ENCODE measurements at places on chromosomes 3 and 15.

- DNase-seq: no peak
Measured at GRCh38 chr15:77031376-77032050, 36.6 kb downstream of the PSTPIP1 start.

- DNase-seq: peak; percentile 50
Measured at GRCh38 chr3:106004137-106004681, 135.4 kb upstream of the CBLB start.

DNA sequence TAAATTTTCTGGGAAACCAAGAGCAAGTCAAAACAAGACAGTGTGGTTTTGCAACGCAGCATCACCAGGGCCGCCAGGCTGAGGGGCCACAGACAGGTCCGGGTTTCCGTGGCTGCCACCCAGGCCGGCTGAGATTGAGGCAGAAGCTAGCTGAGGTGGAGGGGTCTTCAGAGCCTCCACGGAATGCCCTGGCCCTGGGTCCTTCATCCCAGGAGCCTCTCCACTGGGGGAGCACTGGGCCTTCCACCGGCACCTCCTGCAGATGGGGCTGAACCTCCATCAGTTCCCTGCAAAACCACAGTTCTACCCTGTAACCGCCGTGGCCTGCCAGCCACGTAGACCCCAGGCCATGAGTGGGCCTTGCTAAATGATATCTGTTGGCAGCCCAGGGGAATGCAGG lies 152.7 kb downstream of the CHSY1 start:
- DNase-seq: no peak

GRCh38 chr3:178472941-178473340 lies 63.3 kb upstream of the KCNMB2 start:
- DNase-seq: no peak

DNA sequence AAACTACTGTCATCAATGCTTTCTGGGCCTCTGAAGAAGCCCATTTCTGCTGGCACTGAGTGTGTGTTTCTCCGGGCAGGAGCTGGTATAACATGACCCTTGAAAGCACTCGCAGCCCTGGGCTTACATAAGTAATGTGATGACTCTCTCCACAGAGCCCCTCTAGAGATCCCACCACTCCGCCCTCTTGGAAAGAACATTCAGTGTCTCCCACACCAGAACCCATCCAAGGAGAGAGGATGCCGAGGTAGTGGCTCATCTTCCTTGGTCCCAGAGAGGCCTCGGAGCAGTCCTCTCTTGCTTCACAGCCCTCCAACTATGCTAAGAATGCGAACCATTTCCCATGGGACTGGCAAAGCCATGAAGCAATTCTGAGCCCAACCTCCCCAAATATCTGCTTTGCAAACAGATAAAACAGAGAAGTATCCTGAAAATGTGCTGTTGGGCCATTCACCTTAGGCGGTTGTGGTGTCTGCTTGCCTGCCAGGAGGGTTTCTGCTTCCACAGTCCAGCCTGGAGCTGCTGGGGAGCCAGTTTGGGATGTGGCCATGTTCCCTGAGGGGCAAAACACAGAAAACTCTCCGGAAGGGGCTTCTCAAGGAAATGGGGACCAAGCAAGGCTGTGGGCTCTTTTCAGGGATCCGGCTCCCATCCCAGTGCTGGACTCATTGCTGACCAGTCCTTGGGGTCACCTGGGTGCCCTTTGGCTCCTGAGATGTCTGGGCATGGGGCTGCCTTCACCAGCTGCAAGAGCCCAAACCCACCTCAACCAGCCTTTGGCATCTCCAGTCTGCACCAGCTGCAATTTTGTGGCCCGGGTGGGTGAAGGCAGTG lies 47.3 kb downstream of the AMOTL2 start:
- peak; percentile 99 for DNase-seq

DNA sequence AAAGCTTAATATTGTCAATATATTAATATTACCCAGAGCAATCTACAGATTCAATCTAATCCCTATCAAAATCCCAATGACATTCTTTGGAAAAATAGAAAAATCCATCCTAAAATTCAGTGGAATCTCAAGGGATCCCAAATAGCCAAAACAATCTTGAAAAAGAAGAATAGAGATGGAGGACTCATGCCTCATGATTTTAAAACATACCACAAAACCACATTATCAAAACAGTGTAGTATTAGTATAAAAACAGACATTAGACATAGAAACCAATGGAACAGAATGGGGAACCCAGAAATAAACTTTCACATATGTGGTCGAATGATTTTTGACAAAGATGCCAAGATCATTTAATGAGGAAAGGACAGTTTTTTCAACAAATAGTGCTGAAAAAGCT lies 14.6 kb downstream of the NEK4 start:
- no peak for DNase-seq

DNA sequence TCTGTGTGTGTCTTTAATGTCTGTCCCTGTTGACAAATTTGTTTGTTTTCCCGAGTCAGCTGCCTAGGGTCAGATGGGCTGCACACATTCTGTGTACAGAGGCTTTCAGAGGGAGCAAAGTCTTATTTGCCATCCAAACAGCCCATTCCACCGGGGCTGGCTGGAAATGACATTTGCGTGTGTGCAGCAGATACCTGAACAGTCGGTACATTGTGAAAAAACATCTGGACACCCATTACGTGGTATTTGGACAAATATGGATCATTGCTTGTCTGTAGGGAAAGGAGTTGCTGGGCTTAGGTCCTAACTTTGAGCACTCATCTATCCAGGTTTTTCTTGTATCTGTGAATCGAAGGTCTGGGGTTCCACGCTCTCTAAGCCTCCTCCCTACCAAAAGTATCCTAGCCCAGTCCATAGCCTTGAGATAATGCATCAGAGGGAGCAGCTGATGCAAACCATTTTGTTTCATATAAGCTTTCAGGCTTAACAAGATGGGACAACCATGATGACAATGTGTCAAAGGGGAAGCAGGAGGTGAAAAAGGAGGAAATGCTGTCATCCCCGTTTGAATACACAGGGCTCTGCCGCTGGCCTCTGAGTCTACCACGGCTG lies 22.2 kb upstream of the CMTM8 start:
- DNase-seq: no peak

- no peak for DNase-seq
Measured at GRCh38 chr3:110753516-110753915, 318.1 kb upstream of the NECTIN3 start.

DNA sequence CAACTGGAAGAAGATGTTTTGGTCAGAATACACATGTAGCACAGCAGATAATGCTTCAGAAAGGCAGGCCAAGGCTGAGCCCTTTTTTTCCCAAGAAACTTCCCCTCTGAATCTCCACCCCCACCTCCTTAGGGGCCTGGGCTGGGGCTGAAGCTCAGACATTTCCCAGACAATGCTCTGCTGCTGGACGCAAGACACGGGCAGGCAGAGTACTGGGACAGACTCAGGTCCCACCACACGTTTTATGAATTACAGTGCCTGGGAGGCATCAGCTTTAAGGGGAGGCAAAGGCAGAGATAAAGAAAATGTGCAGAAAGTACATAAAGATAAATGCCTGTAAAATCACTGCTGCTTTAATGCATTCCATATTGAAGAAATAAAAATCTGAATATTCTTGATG lies 479.4 kb downstream of the ERC2 start:
- DNase-seq: no peak

- DNase-seq: no peak
Measured at GRCh38 chr3:124202754-124203153, 210.8 kb upstream of the ROPN1 start.

DNA sequence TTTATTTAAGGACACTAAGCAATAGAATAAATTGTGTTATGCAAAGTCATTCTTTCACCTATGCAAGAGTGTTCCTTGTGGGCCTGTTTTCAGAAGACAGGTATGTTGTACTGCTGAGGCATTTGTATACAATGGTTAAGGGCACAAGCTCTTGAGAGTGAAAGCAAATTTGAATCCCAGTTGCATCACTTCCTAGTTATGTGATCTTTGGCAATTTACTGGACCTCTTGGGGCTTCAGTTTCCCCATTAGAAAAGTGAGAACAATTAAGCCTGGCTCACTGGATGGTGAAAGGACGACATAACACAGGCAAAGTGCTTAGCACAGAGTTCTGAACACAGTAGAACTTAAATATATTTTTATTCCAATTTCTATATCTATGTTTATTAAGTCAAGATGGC lies 117.4 kb downstream of the EFHB start:
- DNase-seq: no peak

DNA sequence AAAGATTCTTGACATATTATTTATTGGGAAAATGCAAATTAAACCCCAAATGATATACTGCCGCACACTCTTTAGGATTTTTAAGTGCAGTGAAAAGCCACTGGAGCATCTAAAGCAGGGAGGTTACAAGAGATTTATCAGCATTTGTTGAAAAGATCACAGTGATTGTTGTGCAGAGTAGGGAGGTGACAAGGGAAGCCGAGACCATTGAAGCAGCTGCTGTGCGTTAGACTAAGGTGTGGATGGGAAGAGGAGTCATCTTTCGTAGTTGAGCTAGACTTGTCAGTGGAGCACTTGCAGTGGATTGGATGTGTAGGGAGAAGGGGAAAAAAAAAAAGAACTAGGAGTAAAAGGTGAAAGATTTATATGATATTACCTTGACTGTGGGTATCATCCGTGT lies 854.6 kb downstream of the NTRK3 start:
- no peak for DNase-seq

DNA sequence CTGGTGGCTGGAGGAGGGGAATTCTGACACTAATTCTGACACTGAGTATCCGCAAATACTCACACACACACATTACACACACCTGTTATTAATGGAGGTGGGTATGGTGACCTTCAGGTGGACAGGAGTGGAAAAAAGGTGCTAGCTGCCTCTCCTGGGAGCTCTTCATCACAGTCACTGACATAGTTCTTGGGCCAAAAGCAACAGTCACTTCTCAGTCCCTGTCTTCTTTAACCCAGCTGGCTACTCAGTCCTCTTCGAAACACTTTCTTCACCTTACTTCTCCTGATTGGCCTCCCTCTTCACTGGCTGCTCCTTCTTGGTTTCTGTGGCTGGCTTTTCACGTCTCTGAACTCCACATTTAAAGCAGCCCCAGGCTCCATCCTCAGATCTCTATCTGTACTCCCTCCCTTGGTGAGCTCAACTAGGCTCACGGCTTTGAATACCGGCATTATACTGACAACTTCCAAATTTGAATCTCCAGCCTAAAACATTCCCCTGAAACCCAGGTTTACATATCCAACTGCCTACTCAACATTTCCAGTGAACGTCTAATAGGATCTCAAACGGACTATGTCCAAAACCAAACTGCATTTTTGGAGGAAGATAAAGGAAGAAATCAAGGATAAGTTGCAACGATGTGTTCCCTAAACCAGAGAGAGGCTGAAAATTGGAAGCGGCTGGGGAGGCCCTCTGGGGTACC lies 53.2 kb upstream of the HEG1 start:
- no peak for DNase-seq

- no peak for DNase-seq
Measured at GRCh38 chr3:101185341-101185740, 135.0 kb downstream of the IMPG2 start.

DNA sequence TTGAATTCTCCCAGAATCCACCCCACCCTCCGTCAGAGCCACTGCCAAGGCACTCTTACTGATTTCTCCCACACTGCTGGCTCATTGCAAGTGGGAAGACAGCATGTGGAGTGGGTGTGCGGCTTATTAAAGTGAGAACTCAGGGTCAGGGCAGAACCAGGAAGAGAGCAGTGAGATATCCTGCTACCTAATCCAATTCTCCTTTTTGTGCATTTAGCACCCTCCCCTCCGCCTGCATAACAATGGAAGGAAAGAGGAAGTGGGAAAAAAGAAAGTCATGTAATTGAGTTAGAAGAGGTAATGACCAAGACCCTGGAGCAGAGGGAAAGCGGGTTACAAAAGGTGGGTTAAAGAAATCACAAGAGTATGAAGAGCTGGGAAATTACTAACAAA lies 27.8 kb upstream of the PIK3CB start:
- no peak for DNase-seq

DNA sequence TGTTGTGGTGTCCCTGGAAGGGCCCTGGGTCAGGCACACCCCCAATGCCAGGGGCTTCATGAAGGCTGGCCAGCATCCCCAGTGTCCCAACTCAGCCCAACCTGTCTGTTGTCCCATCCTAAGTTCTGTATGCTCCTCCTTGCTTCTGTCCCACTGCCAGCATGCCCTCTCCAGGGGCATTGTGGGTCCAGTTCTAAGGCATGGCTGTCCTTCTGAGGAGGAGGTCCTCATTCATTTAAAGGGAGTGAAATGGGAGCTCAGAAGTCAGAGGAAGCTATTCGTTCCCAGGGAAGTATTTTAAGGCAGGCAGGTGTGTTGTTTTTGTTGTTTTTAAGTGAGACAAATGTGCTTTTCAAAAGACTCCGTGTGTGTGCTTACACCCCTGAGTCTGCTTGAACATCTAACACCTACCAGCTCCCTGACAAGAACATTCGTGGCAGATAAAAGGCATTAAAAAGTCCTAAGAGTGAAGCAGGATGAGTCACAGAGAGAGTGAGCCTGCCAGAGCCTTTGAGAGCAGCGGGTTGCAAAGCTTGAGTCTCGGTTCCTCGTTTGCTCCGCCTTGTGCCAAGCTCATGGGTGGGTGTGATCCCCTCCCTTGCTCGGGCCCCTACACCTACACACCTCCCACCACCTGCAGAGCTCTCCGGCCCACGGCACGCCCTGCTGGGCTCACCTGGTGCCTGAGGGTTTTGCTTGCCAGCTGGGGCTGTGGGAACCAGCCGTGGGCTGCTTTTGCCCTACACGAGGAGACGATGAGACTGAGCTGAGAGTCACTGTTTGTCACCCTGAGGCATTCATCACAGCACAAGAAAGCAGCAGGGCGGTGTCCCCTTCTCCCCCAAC lies 183.4 kb upstream of the TOPAZ1 start:
- peak; percentile 26 for DNase-seq

- no peak for DNase-seq
Measured at GRCh38 chr3:125072749-125073389, 17.1 kb upstream of the HEG1 start.

GRCh38 chr3:72614394-72615074 lies 233.7 kb downstream of the SHQ1 start:
- DNase-seq: no peak

DNA sequence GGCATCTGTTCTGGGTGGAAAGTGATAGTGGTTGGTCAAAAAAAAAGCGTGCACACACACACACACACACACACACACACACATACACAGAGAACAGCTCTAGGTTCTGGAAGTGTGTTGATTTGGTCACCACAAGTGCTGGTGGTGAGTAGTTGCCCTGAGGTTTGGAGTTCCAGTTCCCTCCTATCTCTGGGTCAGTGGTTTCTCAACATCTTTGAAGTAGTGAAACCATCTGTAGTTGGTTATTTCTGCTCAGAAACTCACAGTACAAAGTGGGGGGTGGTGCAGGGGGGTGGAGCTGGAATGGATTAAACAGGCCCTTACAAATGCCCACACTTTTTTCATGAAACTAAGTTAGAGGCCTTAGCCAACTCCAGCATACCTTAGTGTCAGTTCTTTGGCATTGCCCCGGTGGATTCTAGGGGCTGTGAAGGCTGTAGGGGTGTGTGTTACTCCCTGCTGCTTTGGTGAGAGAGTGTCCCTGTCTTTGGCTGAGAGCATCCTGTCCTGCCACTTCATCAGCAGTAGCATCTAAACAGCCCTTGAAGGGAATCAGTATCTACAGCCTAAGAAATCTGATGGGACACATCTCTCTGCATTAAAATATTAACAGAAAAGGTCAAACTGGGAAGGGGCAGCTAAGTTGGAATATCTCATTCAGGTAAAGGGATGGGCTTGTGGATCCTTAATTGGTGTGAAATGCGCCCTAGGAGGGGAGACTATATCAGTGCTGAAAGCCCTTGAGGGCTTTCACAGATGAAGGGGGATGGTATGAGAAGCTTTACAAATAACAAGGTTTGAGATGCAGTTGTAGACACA lies 20.6 kb downstream of the SMAD3 start:
- DNase-seq: peak; percentile 79

GRCh38 chr3:4421121-4421520 lies 45.9 kb downstream of the SUMF1 start:
- no peak for DNase-seq
